Activated CD4-positive, CD25-positive, alpha-beta regulatory T cell treated with anti-CD3 and anti-CD28 coated beads, Interleukin-2, amount 50 U/mL, for 16 hours (primary cell): ENCODE measurements at places on chromosomes 3 and 15.

DNA sequence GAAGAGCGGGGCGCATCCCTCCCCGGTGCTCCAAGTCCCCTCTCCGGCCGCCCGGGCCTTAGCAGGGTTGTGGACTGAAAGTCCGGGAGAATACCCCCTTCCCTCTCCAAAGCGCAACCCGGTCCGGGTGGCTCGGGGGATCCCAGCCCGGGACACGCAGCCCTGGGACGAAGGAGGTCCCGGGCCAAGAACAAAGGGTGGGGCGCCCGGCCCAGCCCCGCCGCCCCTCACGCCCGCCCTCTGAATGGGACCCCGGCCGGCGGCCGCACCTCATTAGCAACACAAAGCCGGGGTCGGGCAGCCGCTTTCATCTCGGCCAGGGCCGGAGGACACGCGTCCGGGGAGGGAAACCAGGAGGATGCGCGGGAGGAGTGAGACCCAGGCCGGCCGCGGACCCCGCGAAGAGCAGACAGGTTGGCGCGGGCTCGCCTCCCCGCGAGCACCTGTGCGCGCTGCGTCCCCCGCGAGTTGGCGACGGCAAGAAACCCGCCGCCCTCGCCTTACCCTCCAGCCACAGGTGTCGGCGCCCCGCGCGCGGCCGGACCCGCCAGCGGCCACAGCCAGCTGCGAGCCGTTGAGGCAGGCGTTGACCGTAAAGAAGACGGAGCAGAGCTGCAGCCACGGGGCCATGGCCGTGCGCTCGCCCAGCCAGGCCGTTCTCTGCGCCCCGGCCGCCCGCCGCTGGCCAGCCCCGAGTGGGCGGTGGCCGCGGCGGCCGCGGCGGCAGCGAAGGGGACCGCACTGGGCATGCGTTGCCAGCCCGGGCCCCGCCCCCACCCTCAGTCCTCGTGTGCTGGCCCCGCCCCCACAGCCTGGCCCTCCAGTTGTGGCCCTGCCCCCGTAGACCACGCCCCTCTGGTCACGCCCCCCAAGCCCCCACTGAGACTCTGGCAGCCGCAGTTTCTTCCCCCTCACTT, at the start of gene IL17RD:
IL17RD (minus strand) TSS at position 697 of the 917 bp plus-strand sequence; CDS start at position 630, 67 bp downstream.
- no peak for DNase-seq

DNA sequence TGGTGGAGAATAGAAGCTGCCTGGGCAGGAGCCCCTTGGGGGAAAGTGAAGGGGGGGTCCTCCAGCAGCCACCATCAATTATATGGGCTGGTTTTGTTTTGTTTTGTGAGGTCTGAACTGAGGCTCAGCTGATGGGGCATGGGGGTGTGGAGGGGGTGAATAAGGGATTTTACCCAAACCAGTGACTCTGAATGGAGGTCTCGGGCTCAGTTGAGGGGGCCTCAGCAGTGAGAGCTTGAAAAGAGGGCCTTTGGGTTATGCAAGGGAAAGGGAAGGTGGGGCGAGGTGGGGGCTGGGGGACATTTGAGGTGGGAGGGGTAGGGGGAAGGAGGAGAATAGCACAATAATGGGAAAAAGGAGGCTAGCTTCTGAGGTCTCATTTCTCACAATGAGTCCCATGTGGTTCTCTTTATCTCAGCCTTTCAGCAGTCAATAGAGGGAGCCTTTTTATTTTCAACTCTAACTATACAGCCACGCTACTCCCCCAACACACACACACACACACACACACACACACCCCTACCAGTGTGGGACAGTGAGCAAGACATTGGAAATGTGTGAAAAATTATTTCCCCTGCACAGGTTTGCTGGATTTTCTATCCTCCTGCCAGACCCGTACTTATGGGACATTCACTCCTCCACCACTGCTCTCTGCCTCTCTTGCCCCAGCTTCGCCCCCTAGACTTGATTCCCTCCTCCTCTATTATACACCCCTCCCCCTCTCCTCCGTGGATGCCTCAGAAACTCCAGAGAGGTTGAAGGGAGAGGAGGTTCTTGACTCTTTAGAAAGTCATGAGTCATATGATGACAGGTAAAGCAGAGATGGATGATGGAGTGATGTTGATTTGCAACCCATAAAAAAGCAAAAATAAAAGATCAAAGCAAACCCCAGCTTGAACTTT, 96.0 kb downstream of the GTPBP8 start:
- no peak for DNase-seq

- no peak for DNase-seq
These were observed 595 bp downstream of the PDCD7 start for GRCh38 chr15:65132878-65133547.

DNA sequence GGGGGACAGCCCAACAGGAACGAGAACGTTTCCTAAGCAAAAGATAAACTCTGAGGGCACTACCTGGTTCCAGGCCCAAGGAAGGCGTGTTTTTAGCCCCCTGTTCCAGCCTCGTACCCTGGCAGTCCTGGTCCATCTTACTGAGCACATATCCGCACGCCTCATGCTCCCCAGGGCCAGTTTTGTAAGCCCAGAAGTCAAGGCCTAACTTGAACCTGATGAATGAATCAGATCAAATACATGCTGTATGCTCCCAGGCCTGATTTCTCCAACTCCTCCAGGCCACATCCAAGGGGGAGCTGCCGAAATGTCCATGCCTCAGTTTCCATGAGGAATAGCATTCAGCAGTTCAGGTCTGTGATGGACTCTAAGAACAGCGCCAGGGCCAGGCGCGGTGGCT, 14.3 kb upstream of the DOCK3 start:
- DNase-seq: no peak

DNA sequence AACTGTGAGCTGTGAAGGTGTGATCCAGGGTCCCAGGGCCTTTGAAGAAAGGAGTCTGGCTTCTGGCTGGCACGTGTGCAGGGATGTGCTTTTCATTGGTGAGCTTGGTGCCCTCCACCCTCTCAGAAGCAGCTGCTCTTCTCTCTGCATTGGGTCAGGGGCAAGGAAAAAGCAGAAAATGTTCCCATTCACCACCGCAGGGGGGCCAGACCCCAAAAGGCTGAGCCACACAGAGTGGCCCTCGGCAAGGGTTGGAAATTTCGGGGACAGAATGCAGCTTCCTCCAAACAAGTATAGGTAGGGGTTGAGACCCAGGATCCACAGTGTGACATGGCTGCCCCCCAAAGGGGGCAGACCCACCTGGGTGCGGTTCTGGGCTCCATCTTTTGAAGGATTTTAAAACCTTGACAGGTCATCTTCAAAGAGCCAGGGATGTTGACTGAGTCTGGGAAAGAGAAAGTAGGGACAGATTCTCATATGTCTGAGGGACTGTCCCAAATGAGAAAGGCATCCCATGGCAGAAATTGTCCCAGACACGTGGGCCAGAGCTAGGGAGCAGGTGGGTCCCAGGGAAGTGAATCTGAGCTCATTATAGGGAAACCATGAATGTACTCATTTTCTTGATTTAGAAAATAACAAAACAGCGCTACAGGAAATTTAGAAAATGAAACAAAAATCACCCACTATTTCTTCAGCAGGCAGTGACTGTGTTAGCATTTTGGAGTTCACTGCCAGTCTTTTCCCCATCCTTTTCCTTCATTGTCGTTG, 2.7 kb downstream of the CSK start:
- no peak for DNase-seq

GRCh38 chr3:108036984-108037741, 53.7 kb downstream of the CD47 start:
- no peak for DNase-seq

- no peak for DNase-seq
These were observed 5.7 kb downstream of the SLC38A3 start for GRCh38 chr3:50210510-50211367.

DNA sequence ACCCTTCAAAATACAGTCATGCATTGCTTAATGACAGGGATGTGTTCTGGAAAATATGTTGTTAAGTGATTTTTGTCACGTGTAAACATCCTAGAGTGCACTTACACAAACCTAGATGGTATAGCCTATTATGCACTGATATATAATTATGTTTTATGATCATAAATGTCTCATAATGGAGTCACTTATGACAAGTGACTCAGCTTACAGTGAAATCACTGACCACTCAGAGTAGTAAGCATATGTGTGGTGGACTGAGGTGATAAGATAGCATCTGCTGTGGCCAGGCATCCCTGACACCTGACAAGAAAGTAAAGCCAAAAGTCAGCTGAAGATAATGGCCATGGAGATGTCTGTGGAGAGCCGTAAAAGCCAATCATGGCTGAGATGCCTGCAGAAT, 5.4 kb downstream of the ACAD11 start:
- DNase-seq: no peak

DNA sequence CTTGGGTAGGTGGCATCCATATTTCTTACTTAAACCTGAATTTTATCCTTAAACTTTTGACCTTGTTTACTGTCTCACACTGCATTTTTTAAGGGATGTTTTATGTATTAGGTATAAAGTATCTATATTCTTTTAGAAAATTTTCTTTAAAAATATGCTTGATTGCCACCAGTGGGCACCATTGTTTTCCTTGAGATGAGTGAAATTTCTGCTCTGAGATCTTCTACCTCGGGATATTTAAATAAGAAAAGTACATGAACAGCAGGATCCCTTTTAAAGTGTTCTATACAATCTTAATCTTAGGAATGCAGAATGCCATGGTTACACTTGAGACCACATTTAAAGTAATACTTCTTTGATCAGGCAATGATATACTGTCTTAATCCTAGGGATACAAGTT, 108.7 kb downstream of the SLMAP start:
- no peak for DNase-seq

- DNase-seq: no peak
These were observed 70.0 kb upstream of the WDR72 start for GRCh38 chr15:53829471-53829870.

DNA sequence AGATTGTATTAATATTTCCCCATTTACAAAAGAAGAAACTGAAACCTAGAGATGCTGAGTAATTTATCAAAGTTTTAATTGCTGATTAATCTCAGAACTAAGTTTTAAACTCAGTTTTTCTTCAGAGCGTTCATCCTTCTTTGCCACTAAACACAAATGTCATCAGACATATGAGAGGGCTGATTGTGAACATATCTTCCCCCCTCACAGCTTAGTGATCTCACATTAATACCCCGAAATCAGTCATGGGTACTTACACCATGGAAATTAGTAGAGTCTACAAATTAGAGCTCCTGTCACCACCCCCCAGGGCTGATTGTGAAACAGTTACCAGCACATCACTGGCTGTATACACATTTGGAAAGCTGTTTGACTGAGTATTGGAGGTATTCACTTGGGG, 189.3 kb upstream of the SGO1 start:
- DNase-seq: no peak

DNA sequence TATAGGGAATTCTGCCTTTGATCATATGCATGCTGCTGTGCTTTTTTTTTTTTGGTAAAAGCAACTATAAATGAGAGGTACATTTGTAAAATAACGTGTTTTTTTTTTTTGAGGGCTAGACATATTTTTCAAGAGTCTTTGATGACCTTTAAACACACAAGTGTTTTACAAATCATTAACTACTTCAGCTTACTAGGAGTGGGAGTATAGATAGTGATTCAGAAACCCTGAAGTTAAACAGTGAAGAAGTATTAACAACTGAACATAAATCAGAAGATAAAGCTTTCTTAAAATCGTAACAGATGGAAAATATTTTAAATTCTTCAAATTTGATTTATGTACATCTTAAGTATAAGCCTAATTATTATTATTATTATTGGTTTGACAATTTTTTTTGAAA, 2.9 kb upstream of the GMNC start:
- DNase-seq: no peak

GRCh38 chr15:44641651-44642050, 21.8 kb downstream of the SPG11 start:
- DNase-seq: no peak

- no peak for DNase-seq
These were observed at the start of gene FEZF2 for GRCh38 chr3:62373215-62373614. Gene FEZF2, minus strand, starts transcription at chr3:62373550. Its CDS starts 682 bp downstream, at chr3:62372868.

DNA sequence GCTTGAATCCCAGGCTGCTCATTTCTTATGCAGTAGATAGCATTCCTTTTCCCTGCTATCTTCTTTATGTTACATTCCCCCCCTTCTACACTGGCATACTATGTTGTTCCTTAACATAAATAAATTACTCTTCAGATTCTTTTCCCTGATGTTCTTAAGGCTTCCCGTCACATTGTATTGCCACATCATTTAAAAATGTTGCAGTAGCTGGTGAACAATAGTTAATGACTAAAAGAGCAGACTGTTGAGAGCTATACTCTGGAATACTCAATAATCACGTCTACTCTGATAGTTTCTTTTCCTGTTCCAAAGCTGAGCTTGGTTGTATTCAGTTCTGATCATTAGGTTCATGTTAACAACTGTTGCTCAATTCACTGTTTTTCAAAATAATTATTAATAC, 219.9 kb downstream of the CHST2 start:
- no peak for DNase-seq

DNA sequence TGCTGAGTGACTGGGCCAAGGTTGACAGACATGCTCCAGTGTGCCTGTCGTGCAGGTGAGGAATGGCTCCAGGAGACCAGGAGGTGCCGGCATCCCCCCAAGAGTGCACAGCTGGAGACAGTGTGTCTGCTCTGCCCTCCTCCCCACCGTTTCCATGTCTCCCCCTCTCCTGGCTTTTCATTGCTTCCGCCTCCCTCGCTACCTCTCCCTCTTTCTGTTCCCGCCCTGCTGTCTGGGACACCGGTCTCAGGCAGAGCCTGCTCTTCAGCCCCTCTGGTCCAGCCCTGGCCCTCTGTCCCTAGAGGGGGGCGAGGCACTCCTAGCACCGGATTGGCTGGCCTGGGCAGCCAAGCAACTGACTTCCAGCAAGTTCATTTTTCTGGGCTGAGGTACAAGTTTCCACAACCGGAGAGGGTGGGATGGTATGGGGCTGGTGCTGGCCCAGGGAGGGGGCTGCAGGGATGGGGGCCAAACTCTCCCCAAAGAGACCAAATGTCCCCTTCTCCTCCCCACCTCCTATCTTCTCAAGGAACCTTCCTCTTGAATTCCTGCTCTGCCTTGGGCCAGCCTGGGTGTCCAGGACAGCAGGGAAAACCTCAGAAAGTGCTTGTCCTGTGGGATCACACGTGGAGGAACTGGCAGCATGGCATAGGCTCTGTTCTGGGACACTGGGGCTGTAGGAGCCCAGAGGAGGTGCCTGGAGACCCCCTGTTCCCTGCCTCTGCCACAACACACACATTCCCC, 32.6 kb downstream of the PRKCD start:
- DNase-seq: no peak

DNA sequence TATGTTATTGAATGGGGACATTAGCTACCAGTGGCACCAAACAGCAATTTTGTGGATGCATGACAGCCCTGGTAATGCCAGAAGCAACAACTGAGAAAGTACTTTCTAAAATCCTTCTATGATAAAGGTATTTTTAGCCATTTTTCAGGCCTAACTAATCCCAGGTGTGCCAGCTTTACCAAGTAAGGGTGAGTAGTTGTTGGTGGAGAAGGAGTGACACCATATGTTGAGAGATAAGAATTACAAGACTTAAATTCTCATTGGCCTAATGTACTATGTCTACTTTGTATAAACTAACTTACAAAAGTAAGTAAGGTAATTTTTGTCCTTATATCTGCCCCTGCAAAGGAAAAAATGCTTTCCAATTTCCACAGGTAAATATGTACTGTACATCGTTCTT, 4.1 kb upstream of the COX17 start:
- DNase-seq: no peak

DNA sequence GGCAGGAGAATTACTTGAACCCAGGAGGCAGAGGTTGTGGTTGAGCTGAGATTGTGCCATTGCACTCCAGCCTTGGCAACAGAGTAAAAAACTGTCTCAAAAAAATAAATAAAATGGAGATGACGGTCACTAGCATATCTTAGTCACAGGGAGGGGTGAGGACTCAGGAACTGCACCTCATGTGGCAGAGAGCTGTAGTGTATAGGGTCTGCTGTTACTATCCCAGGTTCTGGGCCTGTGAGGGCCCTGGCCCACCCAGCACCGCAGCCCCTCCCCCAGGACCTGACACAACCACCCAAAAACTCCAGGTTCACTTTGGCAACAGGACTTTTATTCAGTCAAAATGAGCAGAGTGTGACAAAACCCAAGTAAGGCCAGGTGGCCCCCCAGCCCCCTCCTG, 22.3 kb downstream of the RNU5B-1 start:
- DNase-seq: no peak
